ENCODE measurements at places on chromosomes 1 and 21. TPM values are rescaled to one million over a fixed set of nuclear protein-coding genes. Genes with fewer than 3 reads are reported as not detected.

- peak; percentile 2 for DNase-seq
- no peaks in the 10 kb centered on the region for H3K36me3 ChIP-seq
- H3K4me1 ChIP-seq, result peaks cover 1% of the 10 kb centered on the region
- H3K27ac ChIP-seq, result no peak overlapping the region
Measured at GRCh38 chr1:228281631-228282328, 73.9 kb downstream of the OBSCN start.

- no peak for DNase-seq
- no peak overlapping the region for H3K4me3 ChIP-seq
- no peaks in the 10 kb centered on the region for H3K27me3 ChIP-seq
- H3K4me1 ChIP-seq, result peaks cover 56% of the 10 kb centered on the region
- H3K36me3 ChIP-seq, result no peaks in the 10 kb centered on the region
Measured at GRCh38 chr1:211603191-211603701, 24.3 kb upstream of the SLC30A1 start.

DNA sequence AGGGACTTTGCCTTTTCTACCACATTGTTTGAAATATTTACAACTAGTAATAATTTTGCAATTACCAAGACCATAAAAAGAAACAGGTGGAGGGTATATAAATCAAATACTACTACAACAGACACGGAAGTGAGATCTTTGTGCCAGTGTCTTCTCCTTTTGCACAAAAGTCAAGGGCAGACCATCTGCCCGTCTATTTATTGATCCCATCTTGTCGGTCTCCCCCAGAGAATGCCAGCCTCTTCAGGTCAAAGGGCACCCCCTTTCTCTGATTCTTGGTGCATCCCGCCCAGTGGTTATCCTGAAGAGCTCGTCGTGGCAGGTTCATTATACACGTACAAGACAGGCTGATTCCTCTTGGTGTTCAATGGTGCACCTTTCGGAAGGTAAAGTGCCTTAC lies 4.8 kb upstream of the PDE9A start:
- peaks cover 6% of the 10 kb centered on the region for H3K4me1 ChIP-seq
- peaks cover 3% of the 10 kb centered on the region for H3K27me3 ChIP-seq
- DNase-seq, result no peak
- no peak overlapping the region for H3K4me3 ChIP-seq
- no peak overlapping the region for H3K27ac ChIP-seq

GRCh38 chr1:39046613-39047210 lies 20.6 kb downstream of the NDUFS5 start:
- DNase-seq, result no peak
- peaks cover 11% of the 10 kb centered on the region for H3K4me1 ChIP-seq
- H3K27me3 ChIP-seq, result no peaks in the 10 kb centered on the region
- no peaks in the 10 kb centered on the region for H3K36me3 ChIP-seq

DNA sequence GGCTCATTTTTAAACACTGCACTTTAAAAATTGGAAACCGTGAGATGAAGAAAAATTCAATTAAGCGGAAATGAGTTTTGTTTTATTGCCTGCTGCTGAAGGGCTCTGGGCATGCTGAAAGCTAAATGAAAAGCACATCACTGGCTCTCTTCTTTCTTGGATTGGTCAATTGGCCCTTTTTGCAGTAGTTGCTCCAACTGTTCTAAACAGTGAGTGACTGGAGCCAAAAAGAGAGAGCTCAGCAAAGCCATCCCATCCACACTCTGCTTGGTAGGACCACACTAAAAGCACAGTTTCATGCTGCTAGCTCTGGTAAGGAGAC lies 48.1 kb downstream of the LHX4 start:
- H3K27me3 ChIP-seq, result no peaks in the 10 kb centered on the region
- H3K4me3 ChIP-seq, result no peak overlapping the region
- H3K36me3 ChIP-seq, result peaks cover 3% of the 10 kb centered on the region
- peak overlapping the region; percentile 90 for H3K27ac ChIP-seq

DNA sequence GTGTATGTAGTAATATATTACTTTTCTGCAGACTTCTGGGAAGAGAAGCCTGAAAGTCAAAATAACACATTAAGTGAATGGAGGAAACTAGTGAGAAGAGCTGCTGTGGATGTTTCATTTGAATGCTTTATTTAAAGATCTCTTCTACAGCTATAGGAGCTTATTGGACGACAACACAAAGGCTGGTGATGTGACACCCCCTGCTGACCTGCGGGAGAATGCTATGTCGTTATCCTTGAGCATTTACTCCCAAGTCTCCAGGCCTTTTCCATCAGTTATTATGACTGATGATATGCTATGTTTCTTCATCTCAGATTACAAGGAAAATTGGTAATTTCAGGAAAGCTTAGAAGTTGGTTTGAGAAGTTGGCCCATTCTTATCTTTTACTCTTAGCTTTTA lies 22.3 kb upstream of the PLA2G4A start:
- peaks cover 4% of the 10 kb centered on the region for H3K4me1 ChIP-seq
- H3K27me3 ChIP-seq, result no peaks in the 10 kb centered on the region
- H3K27ac ChIP-seq, result no peak overlapping the region

DNA sequence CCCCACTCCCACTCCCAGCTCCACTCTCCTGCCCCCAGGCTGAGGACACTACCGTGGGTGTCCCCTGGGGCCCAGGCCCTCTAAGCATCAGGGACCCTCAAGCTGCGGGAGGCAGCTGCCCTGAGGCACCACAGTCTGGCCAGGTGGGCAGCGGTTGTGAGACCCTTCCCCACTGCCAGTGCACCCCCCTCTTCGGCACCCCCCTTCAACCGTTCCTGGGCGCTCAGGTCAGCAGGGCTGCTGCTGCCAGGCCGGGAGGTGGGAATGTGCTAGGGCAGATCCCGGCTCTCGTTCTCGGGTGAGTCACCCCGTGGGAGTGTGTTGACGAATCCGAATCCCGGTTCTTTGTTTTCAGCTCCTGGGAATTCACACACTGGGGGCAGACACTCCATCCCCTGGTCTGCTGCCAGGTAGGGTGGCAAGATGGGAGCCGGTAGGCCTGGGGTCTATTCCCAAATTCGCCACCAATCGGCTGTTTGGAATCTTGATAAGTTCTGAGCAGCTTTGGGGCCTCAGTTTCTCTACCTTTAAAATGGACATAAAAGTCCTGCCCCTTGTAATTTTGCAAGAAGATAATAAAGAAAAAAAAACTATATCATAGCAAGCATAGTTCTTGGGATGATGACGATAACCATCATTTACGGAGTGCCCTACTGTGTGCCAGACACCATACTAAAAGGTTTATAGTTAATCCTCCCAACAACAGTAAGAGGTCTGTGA lies 28.5 kb upstream of the CASZ1 start:
- no peaks in the 10 kb centered on the region for H3K27me3 ChIP-seq
- H3K4me1 ChIP-seq, result no peaks in the 10 kb centered on the region
- no peaks in the 10 kb centered on the region for H3K36me3 ChIP-seq
- DNase-seq, result no peak
- no peak overlapping the region for H3K27ac ChIP-seq

DNA sequence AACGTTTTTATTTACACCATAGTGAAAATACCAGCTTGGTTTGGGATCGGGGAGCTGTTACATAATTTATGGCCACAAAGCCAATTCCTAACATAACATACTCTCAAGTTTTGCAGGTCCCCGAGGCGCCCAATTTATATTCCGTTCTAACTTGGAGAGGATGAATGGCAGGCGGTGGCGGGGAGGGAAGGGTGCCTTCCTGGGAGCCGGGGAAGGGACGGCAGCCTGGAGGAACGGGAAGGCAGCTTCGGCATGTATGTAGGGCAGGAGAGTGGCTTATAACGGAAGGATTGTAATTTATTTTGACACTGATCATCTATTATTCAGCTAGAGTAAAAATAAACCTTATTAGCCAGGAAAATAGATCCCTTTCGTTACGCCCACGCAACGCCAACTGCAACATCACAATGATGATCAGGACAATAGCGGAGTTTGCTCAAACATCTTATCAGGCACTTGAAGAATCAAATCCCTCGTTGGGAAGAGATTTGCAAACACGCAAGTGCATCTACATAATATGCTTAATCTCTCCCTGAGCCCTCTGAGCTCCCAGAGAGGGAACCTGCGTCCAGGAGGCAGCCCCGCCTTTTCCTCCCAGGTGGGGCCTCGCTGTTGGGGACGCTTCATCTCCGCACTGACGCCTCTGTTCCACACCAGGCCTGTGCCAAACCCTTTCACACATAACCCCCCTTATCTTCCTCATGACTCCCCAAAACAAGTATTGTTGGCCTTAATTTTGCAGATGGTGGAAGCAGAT lies 93.7 kb upstream of the C1orf174 start:
- H3K4me3 ChIP-seq, result no peak overlapping the region
- no peaks in the 10 kb centered on the region for H3K36me3 ChIP-seq
- H3K4me1 ChIP-seq, result no peaks in the 10 kb centered on the region
- DNase-seq, result no peak
- H3K27ac ChIP-seq, result no peak overlapping the region

- peaks cover 34% of the 10 kb centered on the region for H3K4me1 ChIP-seq
- peaks cover 25% of the 10 kb centered on the region for H3K27me3 ChIP-seq
- no peaks in the 10 kb centered on the region for H3K36me3 ChIP-seq
Measured at GRCh38 chr1:2544875-2545640, 11.1 kb upstream of the TNFRSF14 start.

DNA sequence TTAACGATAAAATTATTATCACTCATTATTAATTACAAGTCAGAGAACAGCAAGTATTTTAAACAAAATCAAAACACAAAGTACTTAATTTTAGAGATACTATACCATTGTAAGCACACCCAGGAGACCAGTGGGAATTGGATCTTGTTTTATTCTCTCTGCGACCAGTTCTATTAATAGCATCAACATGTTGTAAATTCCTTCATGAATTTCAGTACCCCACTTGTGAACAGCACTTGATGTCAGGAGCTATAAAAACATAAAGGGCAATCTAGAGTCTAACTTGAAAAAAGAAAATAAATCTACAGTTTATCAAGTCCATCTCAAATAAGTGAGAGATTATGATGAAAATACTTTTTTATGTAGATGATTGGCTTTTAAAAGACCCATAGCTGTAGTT lies 42.9 kb downstream of the USP24 start:
- H3K27me3 ChIP-seq, result no peaks in the 10 kb centered on the region
- H3K4me3 ChIP-seq, result no peak overlapping the region
- no peak overlapping the region for H3K27ac ChIP-seq
- no peak for DNase-seq

DNA sequence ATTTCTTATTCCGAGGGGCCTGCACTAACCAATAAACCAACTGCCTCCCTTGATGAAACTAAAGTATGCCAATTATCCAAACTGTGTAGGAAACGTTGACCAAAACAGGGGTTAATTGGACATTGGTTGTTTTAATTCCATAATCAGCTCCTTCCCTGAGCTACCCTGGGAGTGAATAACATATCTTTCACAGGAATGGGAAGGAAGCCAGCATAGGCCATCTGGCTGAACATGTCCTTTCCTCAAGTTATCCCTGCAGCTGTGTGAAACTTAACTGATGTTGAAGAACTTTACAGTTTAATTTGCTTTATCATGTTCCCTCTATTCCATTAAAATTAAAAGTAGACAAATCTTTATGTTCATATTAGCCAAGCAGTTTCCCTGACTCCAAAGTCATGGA lies 75.4 kb downstream of the NRIP1 start:
- DNase-seq, result no peak
- H3K27ac ChIP-seq, result no peak overlapping the region
- H3K27me3 ChIP-seq, result no peaks in the 10 kb centered on the region
- no peak overlapping the region for H3K4me3 ChIP-seq
- H3K36me3 ChIP-seq, result peaks cover 19% of the 10 kb centered on the region
- no peaks in the 10 kb centered on the region for H3K4me1 ChIP-seq

- no peaks in the 10 kb centered on the region for H3K4me1 ChIP-seq
- DNase-seq, result no peak
- H3K27ac ChIP-seq, result no peak overlapping the region
- H3K36me3 ChIP-seq, result no peaks in the 10 kb centered on the region
- H3K27me3 ChIP-seq, result no peaks in the 10 kb centered on the region
- no peak overlapping the region for H3K4me3 ChIP-seq
Measured at GRCh38 chr1:18412882-18413353, 67.8 kb upstream of the KLHDC7A start.

DNA sequence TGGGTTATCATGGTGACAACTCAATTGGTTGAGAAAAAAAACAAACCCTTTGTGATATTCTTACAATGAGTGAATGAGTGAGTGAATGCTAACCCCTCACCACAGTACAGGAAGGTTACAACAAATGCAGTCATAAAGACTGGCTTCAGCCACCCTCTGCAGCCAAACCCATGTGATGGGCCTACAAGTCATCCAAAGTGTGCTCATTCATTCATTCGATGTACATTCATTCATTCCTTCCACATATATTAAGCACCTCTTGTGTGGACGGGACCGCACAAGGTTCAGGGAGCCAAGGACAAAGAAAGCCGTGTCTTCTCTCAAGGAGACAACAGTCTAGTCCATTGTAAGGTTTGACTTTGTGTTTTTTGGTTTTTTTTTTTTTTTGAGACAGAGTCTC lies 49.4 kb downstream of the WDR4 start:
- no peak overlapping the region for H3K27ac ChIP-seq
- peaks cover 22% of the 10 kb centered on the region for H3K27me3 ChIP-seq
- H3K4me3 ChIP-seq, result no peak overlapping the region
- DNase-seq, result no peak

DNA sequence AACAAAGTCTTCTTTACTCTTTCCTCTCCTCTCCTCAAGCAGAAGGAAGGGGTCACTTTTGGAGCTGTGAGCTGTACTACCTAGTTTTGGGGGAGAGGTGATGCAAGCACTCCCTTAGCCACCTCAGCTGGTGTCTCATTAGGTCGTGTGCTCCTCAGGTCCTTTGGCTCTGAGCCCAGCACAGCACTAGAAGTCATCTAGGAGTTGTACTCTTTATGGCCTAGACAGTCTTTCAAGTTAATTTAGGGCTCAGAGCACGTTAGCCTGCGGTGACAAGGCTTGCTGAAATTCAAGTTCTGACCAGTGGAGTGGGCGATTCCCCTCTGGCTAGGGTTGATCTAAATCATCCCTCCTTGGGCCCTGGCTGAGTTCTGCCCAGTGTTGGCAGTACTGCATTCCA lies 48.0 kb upstream of the WDR26 start:
- H3K27me3 ChIP-seq, result no peaks in the 10 kb centered on the region
- H3K27ac ChIP-seq, result no peak overlapping the region
- peaks cover 4% of the 10 kb centered on the region for H3K4me1 ChIP-seq
- no peak overlapping the region for H3K4me3 ChIP-seq

GRCh38 chr1:27471477-27471876 lies 18.5 kb downstream of the WASF2 start:
- H3K36me3 ChIP-seq, result peaks cover 26% of the 10 kb centered on the region
- peaks cover 47% of the 10 kb centered on the region for H3K4me1 ChIP-seq
- H3K4me3 ChIP-seq, result no peak overlapping the region
- no peaks in the 10 kb centered on the region for H3K27me3 ChIP-seq
- H3K27ac ChIP-seq, result peak overlapping the region; percentile 50

GRCh38 chr1:157199421-157199755 lies 61.2 kb upstream of the ETV3 start:
- no peak overlapping the region for H3K4me3 ChIP-seq
- no peaks in the 10 kb centered on the region for H3K4me1 ChIP-seq
- H3K27ac ChIP-seq, result no peak overlapping the region
- no peak for DNase-seq
- peaks cover 15% of the 10 kb centered on the region for H3K27me3 ChIP-seq

GRCh38 chr1:174812016-174812415 lies 187.7 kb upstream of the CACYBP start:
- no peak for DNase-seq
- H3K4me3 ChIP-seq, result no peak overlapping the region
- no peaks in the 10 kb centered on the region for H3K27me3 ChIP-seq
- H3K36me3 ChIP-seq, result no peaks in the 10 kb centered on the region

Gene ALX3
- polyA plus RNA-seq, result not detected

Gene LIN28A
- not detected for polyA plus RNA-seq

Gene SLC35F3
- polyA plus RNA-seq, result 0.78 TPM

Gene AMY2A
- polyA plus RNA-seq, result not detected

Gene PIGR
- not detected for polyA plus RNA-seq

Gene NDC1
- polyA plus RNA-seq, result 3.0 TPM

Gene NPR1
- polyA plus RNA-seq, result not detected

Gene OR10Z1
- not detected for polyA plus RNA-seq

Gene FAM72C
- polyA plus RNA-seq, result 0.28 TPM

Gene ETS2
- 54.2 TPM for polyA plus RNA-seq

Gene NBPF20
- 0.76 TPM for polyA plus RNA-seq

Gene MEX3A
- not detected for polyA plus RNA-seq

Measured in CD14-positive monocyte (primary cell).